ENCODE measurements at places on chromosomes 16 and 17.

DNA sequence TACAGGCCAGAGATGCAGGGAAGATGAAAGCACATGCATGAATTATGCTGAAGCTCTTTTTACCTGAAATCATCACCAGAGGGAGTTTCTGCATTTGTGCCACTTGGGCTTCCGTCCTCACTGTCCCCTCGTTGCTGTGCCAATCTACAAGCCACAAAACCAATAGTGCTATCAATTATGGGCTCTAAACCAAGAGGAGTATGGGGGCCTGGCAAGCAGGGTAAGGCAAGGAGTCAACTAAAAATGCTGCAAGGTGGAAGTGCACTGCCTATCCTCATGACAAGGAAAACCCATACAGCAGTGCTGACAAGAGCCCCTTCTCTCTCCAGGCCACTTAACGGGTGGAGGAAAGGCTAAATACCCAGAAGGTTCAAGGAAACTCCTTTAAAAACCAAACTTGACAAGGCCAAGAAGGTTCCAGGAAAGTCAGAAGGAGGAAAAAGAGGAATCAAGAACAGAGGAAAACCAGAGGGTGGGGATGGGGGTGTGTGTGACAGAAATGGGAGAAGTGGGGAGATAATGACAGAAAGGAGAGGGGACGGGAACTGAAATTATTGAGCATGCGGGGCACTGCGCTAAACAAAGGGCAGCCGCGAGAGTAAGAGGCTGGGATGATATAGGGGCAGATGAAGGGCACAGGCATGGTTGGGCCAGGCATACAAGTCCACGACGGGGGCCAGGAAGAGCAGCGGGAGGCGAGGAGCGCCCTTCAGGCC lies 674 bp downstream of the C17orf75 start:
- peak; percentile 26 for DNase-seq

DNA sequence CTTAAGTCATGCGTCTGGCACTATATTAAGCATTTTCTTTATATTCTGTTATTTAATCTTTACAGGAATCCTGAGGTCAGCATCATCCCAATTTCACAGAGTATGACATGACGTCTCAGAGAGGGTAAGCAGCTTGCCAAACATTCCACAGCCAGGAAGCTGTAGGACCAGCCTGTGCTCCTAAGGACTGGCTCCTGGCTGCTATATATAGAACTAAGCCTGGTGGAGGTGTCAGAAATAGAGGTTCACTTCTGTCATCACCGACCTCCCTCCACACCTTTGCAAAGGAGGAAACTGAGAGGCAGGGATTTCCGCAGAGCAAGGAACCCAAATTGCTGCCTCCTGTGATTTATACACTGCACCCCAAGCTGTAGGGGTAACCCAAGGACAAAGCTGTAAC lies 37.9 kb upstream of the NDRG4 start:
- DNase-seq: no peak

DNA sequence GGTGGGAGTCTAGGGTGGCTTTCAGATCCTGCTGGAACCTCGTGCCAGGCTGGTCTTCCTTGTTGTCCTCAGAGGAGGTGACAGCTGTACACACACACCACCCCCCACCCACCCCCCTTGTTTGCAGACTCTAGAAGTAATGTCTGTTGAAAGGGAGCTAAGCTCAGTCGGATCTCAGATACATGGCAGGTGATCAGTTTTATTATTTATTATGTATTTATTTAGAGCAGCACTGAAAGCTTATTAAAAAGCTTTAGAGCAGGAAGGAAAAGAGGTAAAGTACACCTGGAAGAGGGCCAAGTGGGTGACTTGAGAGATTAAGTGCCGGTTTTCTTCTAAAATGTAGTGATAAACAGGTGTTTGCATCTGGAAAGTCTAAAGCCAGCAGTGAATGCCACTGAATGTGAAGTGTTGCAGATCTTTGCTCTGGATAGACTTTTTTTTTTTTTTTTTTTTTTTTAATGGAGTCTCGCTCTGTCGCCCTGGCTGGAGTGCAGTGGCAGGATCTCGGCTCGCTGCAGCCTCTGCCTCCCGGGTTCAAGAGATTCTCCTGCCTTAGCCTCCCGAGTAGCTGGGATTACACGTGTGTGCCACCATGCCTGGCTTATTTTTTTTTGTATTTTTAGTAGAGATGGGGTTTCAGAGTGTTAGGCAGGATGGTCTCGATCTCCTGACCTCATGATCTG lies 40.2 kb downstream of the FOXK2 start:
- DNase-seq: no peak

DNA sequence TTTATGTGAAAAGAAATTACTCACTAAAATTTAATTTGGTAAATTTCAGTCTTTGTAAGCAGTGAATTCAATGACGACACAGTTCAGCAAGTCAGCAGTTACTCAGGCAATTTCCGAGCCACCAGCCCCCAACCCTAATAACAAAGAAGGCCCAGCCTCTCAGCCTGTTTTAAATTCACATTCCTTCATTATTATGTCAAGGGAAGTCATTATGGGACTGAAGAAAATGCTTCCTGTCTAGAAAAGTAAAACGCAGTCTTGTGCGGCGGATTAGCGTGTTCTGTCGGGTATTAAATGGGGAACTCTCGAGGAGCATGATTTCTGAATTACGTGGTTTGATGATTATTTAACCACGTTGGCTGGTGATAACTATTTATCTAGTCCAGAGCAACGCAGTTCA lies 177.6 kb downstream of the AIPL1 start:
- no peak for DNase-seq

- peak; percentile 19 for DNase-seq
Measured at GRCh38 chr16:29962344-29962994, 590 bp downstream of the TMEM219 start.

DNA sequence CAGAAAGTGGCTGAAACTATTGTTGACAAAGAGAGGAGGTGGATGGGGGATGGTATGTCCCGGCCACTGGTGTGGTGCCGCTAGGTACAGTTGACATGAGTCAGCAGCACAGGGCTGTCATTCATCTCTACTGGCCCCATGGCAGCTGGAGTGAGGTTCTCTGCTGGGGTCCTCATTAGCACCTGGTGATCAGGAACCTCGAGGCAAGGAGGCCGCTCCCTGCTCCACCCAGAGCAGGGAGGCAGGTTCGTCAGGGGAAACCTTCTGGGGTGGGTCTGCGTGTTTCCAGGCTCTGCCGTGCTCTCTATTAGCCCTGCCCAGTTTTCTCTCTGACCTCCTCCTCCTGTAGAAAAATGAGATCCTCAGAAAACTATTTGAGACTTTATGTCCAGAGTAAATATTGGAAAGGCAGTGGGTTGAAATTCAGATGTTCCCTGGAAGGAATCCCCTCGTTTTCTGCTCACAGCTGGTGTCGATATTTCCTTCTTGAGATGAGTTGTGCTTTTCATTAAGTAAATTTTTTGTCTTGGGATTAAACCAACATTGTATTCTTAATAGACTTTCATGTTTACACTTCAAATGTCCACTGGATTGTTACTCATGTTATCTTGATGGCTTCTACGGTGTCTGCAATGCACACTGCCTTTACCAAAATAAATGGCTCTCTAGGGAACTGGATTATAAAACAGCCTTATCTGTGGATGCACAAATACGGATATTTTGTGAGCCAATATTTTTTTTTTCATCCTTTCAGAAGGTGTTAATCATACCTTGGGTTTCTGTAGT lies 7.1 kb downstream of the NTN1 start:
- no peak for DNase-seq

DNA sequence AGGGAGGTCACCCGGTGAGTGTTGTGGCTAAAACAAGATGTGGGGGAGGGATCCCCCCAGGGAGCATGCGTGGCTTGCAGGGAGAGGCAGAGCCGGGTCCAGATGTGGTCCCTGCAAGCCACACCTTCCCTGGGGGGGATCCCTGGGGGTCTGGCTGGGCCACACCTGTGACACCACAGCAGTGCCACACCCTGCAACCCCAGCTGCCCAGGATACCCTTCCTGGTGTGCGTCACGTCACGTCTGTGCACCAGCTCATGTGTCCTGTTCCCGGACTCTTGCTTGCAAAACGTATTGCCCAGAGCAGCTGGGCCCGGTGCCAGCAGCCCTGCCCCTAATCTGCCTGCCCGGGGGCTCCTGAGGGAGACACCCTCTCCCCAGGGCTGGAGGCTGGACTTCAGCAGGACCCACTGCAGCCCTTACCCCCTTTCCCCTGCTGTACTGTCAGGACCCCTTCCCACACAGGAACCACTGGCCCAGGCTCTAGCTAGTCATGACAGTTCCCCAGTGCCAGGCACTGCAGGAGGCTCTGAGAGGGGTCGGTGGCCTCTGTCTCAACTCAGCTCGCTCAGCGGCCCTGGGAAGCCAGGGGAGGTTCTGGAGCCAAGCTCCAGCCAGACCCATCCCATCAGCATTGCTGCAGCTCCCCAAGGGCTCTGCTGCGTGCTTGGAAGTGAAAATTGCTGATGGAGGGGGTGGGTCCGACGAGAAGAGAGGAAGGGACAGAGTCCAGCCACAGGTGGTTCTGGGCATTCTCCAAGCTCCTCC lies 25.8 kb upstream of the ACSF3 start:
- DNase-seq: peak; percentile 28

DNA sequence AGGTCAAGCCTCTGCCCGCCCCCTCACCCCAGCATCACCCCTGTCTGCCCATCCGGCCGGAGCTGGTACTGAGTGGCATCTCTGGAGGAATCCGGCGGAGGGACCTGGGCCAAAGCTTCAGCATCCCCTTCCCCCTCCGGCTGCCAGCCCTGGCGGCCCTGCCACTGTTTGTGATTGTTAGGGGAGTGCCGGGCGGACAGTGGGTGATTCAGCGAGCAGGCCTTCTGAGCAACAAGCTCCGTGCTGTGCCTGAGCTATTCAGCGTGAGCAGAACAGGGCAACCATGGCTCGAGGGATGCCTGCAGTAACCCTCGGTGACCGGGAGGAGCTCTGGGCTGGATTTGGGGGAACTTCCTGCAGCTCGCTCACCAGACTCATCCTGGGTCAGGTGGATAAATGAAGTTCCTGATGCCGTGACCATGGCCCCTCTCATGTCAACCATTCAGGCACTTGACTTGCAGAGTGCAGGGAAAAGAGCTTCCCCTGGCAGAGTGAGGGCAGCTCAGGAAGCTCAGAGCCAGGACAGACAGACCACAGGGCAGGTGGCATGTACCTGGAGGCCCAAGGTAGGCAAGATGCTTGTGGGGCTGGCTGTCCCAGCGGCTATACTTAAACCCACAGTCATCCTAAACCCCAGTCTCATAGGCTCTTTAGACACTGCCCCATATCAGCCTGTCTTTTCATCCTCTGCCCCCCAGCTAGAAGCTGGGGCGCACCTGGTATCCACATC lies 24.3 kb upstream of the MLKL start:
- peak; percentile 68 for DNase-seq

DNA sequence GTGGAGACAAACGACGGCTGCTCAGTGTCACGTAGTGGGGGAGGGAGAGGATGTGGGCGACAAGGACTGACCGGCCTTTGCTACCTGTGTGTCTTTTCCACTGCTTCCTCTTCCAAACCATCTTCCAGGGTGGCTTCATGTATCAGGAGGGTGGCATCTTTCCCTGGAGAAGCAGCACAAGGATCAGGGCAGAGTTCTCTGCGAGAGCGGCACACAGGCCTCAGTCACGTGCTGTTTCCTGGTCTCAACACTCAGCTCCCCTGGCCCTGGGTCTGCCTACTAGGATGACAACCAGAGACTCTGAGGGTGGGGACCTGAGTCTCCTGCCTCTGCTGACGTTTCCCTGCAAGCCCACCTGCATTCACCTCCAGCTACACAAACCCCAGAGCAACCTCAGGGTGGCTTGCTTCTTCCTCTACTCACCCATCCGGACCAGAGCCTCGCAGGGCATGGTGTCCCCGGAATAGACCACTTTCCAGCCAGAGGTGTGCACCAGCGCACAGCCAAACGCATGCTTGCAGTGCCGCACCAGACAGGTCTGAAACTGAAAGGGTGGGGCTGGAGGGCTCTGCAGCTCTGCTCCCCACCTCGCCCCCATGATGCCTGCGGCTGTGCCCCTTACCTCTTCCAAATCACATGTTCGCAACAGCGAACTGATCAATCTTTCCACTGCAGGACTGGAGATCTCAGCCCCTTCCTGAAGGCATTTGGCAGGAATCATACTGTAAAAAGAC lies 23.3 kb downstream of the ELAC2 start:
- no peak for DNase-seq

DNA sequence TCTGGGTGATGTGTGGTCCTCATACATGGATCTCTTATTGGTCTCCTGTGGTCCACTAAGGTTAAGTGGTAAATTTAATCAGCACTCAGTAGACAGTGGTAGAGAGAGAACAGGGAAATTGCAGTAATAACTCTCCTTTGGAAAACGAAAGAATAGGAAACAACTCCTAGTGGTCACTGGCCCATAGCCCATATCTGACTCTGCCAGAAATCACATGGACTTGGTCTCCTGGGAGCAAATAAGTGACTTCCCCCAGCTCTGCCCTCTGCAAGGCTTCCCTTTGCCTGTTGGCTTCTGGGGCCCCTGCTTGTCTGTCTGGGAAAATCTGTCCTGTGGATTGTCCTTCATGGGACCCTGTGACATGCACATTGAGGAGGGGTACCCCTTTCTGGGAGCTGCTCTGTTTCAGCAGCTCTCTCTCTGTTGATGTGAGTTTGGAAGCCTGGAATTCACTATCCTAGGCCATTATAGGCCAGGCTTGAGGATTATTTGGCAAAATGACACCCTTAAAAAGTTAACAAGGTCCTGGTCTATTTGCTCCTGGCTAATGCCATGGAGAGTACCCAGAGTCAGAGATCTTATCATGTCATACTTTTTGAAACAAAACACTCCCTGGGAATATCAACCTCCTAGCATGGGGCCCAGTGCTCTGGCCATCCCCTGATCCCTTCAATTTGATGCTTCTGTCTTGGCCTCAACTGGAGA lies 58.0 kb upstream of the HNF1B start:
- peak; percentile 27 for DNase-seq

GRCh38 chr17:56020369-56020768 lies 132.9 kb upstream of the ANKFN1 start:
- no peak for DNase-seq

GRCh38 chr16:70523743-70524398 lies at the start of gene SF3B3:
Gene SF3B3 (plus strand): TSS chr16:70523816. CDS start chr16:70526657, 2,841 bp downstream.
- peak; percentile 73 for DNase-seq

DNA sequence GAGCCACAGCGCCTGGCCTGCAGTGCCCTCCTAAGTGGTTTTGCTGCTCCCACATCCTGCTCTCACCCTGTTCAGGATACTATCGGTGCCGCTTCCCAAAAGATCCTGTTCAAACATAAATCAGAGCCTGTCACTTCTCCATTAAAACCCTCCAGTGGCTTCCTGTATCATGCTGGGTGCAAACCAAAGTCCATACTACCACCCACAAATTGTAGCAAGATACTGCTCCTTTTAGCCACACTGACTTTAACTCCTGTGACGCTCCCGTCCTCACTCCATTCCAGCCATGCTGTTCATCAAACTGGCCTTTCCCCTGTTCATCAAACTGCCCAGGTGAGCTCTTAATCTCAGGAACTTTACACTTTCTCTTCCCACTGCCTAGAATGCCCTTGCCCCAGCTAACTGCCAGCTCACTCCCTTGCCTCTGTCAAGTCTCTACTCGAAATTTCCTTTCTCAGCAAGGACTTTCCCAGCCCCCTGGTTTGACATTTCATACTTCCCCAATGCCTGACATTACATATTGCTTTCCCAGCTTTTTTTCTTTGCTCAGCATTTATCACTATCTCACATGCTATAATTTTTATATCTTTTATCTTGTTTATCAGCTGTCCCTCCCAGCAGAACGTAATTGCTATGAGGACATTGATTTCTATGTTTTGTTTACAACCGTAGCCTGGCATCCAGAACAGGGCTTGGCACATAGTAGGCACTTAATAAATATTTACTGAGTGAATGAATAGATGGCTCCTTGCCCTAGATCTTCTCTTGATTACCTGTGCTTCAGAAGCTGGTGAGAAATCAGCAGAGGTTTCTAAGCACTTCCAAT lies 44.3 kb upstream of the SMURF2 start:
- peak; percentile 47 for DNase-seq

GRCh38 chr17:49388692-49389513 lies 25.8 kb downstream of the PHB1 start:
- no peak for DNase-seq
